ENCODE measurements at places on chromosomes 2 and 18. TPM values are rescaled to one million over a fixed set of nuclear protein-coding genes. Genes with fewer than 3 reads are reported as not detected.

Gene FSHR
- total RNA-seq: not detected

Gene RAD51AP2
- total RNA-seq: not detected

Gene CCDC68
- total RNA-seq: 0.34 TPM

Gene SNTG2
- total RNA-seq: 2.4 TPM

Gene EFR3B
- 0.12 TPM for total RNA-seq

Gene C2orf80
- not detected for total RNA-seq

Gene TBR1
- total RNA-seq: not detected

Gene DCDC2C
- not detected for total RNA-seq

Gene LIMS3
- total RNA-seq: 0.32 TPM

Gene CXCR1
- 0.12 TPM for total RNA-seq

Gene MC5R
- total RNA-seq: not detected

Gene ALPI
- total RNA-seq: not detected

Gene RSAD2
- 1.5 TPM for total RNA-seq

Gene TCF7L1
- 0.67 TPM for total RNA-seq

Gene FOXI3
- total RNA-seq: not detected

Gene UGT1A8
- not detected for total RNA-seq

Gene TMEM37
- total RNA-seq: not detected

Gene ASB1
- total RNA-seq: 50.7 TPM

Data from B cell (primary cell).